ENCODE measurements at places on chromosomes 12 and 14.

DNA sequence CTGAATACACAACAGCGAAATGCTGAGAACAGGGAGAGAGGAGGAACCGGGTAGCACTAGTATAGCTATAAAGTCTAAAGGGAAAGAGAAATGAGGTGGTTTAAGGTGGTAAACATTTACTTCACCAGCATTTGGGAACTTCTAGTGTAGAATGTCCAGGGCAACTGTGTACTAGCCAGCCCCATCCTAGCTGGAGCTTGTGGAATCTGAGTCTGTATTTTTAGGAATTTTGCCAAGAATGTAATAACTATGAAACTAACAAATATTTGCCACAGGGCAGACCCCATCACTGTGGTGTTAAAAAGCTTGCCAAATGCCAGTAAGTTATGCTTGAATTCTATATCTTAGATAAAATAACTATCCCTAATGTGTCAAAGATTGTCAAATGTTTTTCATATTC lies 398.9 kb upstream of the MIS18BP1 start:
- no peak for DNase-seq

DNA sequence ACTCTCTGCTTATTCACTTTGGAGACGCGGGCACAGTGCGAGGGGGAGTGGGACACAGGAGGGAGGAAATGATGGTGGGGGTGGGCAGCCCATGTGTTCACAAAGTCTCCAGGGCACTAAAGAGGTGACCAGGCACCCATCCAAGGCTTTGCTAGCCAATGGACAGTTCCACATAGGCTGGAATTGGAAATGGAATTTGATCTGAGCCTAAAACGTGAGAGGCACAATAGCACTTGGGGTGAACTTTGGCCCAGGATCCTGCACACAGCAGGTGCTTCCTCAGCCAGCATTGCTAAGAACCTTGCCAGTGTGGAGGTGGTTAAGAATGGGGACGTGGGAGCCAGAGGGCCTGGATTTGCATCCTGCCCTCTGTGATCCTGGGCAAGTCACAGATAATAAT lies 193.8 kb downstream of the CHST11 start:
- no peak for DNase-seq

- no peak for DNase-seq
These were observed 206.4 kb downstream of the PIK3C2G start for GRCh38 chr12:18467620-18468245.

DNA sequence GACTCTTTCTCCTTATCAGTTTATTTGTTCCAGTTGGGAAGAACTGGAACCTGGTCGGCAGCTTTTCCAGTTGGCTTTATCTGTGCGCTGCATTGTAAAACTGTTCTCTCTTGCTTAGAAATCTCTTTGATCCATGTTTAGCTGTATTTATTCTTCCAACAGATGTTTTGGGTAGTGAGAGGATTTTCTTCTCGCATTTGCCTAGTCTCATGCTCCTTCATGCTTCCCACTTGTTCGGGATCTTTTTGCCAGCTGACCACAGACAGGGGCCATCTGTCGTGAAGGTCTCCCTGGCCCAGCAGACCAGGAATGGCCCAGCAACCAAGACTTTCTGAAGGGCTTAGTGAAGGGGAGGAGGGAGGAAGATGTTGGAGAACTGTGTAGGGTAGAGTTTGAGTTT lies 21.6 kb downstream of the NTF3 start:
- no peak for DNase-seq

DNA sequence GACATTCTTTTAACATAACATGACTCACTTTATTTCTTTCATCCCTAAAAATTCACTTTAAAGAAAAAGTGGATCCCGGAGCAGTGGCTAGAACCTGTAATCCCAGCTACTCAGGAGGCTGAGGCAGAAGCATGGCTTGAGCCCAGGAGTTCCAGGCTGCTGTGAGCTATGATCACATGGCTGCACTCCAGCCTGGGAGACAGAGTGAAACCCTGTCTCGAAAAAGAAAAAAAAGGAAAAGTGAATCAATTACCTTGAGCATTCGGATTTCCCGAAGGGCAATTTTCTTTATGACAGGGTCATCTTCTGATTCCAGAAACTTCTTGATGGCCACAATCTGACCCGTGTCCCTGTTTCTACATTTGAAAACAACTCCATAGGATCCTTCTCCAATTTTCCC lies 1.2 kb downstream of the CDKL1 start:
- no peak for DNase-seq

Data from GM10248 (cell line).